Left cardiac atrium (tissue), 4 donors: ENCODE measurements at places on chromosomes 6 and 20. TPM values are rescaled to one million over a fixed set of nuclear protein-coding genes. Genes with fewer than 3 reads are reported as not detected.

DNA sequence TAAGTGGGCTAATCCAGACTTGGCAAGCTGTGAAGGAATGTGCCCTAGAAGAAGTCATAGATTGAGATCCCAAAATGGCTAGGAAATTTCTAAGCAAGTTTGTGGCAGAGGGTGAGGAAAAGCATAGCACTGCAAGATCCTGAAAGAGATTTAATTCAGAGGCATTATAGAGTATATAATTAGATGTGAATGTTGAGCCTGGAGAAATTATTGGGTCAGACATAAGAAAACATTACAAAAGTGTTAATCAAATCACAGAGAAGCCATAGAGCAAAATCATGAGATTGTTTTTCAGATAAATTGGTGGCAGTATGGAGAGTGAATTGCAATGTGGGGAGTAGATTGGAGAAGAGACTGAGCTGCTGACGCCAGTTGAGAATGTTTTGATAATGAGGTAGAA lies 90.0 kb downstream of the CD2AP start:
- no peak for DNase-seq

DNA sequence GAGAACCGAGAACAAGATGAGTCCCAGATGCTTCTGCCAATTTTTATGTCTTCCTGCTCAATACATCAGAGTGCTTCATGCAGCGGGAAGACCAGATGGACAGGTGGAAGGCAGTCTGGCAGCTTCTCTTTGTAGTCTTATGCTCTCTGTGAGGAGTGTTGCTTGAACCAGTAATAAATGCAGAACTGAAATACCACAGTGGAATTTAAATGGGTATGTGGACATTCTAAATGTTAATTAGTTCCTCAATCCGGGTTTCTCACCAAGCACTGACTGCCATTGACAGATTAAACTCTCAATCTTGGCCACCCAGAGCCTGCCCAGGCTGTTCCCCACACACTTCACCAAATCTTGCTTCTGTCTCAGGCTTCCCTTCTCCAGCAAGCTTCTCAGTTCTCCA lies 695.5 kb upstream of the CHD6 start:
- DNase-seq: no peak

DNA sequence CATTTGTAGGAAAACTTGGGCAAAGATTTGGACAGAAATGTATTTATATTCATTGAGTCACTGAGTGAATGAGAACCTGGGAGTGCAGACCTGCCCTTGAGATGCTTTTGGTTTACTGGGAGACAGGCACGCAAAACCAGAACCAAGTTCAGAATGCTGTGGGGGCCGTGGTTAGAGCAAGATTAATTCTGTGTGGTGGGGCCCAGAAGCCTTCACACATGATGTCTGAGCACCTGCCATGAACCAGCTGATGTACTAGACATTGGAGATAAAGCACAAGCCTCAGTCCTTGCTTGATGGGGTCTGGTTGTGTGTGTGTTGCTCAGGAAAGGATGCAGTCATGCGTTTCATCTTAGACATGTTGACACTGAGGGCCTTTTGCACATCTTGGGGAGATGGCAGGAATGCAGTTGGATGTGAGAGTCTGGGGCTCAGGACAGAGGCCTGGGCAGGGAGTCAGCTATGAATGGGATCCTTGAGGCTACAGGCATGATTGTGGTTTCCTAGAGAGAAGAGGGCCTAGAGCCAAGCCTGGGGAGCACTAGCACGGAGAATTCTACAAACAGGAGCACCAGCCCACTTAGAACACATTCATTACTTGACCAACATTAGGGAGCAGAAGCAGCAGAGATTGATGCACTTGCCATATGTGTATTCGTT lies 114.3 kb upstream of the TMEM181 start:
- no peak for DNase-seq

DNA sequence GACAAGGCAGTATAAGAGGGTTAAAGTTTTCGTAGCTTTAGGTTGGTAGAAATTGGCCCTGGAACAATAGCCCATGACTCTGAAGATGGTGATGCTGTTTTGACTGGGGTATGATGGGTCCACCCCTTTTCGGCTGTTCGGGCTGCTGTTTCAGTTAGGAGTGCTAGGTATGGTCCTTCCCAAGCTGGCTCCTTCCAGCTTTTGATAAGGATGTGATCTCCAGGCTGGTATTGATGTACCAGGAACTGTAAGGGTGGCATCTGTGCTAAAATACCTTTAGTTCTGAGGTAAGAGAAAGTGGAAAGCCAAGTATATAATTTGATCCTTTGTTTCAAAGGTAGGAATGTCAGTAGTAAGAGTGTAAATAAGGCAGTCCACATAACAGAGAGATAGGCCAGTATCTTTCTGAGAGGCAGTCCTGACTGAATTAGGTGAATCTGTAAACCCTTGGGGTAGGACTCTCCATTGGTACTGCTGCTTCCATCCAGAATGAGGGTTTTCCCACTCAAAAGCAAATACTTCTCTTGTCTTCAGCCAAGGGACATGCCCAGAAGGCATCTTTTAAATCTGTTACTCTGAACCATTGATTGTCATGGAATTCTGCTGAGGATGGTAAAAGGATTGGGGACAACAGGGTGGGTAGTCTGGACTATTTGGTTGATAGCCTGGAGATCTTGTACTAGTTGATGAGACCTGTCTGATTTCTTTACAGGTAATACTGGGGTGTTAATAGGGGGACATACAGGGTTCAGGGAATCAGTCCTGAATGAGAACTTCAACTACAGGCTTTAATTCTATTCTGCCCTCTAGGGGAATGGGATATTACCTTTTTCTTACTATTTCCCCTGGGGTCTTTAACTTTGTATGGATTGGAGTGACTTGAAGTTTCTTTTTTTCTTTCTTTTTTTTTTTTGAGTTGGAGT lies 6.1 kb upstream of the ZNFX1 start:
- no peak for DNase-seq

DNA sequence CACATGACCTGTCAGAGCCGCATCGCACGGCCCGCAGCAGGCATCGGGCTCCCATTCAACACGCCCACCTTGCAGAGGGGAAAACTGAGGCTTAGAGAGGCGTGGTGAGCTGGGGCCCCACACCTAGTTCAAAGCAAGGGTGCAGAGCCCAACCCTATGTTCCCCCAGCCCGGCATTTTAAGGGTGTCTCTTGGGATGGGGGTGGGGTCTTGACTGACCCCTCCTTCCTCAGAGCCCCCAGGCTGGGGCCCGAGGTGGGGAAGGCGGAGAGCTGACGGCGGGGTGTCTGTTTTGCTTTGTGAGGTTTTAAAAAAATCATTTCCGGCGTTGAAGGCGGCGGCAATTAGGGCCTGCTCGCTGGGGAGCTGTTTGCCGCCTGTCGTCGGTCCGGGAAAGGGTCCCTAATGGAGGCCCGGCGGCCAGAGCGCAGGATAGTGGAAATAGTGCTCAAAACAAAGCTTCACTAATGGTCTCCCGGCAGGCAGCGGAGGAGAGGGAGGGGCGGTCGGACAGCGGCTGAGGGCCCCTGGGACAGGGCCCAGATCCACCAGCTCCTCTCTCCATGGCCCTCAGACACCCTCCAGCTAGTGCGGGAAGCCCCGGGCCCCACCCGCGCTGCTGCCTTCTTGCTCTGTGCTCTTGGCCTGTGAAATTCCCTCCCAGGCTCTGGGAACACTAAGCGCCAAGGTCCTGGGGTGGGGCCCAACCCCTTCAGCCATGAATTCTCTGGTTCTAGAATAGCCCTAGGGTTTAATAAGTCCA lies 11.9 kb downstream of the VSTM2L start:
- DNase-seq: no peak

GRCh38 chr20:50977066-50978021 lies 18.7 kb downstream of the MOCS3 start:
- DNase-seq: no peak

GRCh38 chr20:59031564-59032022 lies 542 bp downstream of the ATP5F1E start:
- DNase-seq: no peak

TRIM15 gene
- not detected for total RNA-seq

DNA sequence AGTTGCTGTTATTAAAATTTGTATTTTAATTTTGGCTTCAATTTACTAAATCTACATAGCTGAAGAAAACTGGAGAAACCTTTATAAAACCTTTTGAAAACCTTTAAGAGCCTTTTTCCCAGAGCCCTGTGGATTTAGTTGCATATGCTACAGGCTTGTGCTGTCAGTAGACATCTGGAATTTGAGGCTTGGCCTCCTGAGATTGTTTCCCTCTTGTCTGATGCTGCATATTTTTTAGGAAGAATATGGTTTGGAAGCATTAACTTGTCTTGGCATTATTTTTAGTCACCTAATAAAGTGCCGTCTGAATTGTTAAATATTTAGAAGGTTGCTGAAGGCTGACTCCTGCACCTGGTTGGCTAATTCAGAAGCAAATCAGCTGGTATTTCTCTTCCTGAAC lies 369.4 kb downstream of the UTRN start:
- DNase-seq: no peak

- no peak for DNase-seq
These were observed 36.1 kb downstream of the SLC35D3 start for GRCh38 chr6:136958168-136958567.

HLA-DQB2 gene
- total RNA-seq: 4.1 TPM

PNPLA1 gene
- total RNA-seq: not detected

NOX3 gene
- total RNA-seq: not detected

GRCh38 chr6:100948381-100949133 lies 67.4 kb upstream of the ASCC3 start:
- DNase-seq: no peak

ZNF311 gene
- 0.68 TPM for total RNA-seq

C20orf141 gene
- total RNA-seq: not detected

C6orf120 gene
- total RNA-seq: 17.8 TPM

GRCh38 chr6:41705996-41706835 lies 29.2 kb downstream of the TFEB start:
- peak; percentile 85 for DNase-seq

GRCh38 chr20:13771853-13772453 lies 12.8 kb downstream of the ESF1 start:
- no peak for DNase-seq

DNA sequence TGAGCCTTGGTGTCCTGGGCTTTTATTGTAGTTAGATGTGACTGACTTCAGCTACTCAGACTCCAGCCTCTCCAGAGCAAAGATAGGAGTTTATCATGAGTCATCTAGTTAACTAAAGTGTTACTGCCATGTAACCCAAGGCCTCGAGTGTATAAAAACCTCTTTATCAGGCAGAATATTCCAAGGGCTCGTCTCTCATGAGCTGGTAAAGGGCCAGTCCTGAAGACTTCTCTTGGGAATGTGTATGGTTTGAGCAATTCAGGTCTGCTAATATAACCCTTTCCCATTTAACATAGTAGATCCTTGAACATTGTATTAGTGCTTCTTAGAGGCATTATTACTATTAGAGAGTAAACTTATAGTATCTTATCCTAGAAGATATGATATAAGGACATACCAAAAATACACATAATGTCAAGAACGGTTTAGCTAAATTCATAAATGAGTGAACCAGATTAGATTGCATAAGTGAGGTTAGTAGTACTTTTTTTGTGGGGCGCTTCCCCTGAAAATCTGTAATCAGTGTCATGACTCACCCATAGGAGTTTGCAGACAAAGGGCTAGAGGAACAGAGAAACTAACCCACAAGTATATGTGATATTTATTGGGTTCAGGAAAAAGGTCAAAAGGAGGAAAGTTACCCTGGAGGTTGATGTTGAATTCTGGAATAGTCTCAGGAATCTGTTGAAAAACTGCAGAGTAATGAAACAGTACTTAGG lies 16.0 kb downstream of the DSE start:
- no peak for DNase-seq

KCNK16 gene
- not detected for total RNA-seq

- DNase-seq: no peak
These were observed 307.6 kb downstream of the ALDH8A1 start for GRCh38 chr6:134642279-134642678.

GRCh38 chr20:1203630-1204029 lies 376 bp downstream of the C20orf202 start:
- DNase-seq: no peak

GRCh38 chr6:87529221-87529620 lies 56.4 kb downstream of the SLC35A1 start:
- DNase-seq: no peak

DNA sequence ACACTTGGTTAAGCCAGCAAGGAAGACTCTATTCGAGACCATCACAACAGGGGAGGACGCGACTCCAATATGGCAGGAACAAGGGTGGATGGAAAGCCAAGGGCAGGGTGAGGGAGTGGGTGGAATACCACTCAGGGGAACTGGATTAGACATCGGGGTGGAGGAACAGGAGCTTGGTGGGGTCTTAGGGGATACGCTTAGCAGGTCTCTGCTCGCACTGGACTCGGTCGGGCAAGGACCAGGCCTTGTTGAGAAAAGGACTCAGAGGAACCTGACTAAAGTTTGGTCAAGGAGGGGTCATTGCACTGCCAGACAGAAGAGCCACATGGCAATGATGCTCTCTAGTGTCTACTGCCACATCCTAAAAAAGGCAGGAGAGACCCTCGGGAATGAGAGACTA lies 10.5 kb downstream of the DUSP22 start:
- DNase-seq: no peak

- DNase-seq: no peak
These were observed 83.5 kb downstream of the CD164 start for GRCh38 chr6:109298605-109299264.

- DNase-seq: no peak
These were observed 4.2 kb downstream of the FOXS1 start for GRCh38 chr20:31840906-31841816.

GRCh38 chr6:33014841-33015634 lies 5.6 kb upstream of the HLA-DOA start:
- DNase-seq: no peak

GRCh38 chr6:8783191-8783590 lies 347.8 kb upstream of the SLC35B3 start:
- DNase-seq: no peak

- no peak for DNase-seq
These were observed 59.5 kb downstream of the VEGFA start for GRCh38 chr6:43829470-43829869.

SYCP2L gene
- total RNA-seq: 0.59 TPM

- DNase-seq: no peak
These were observed 45.2 kb upstream of the OSTM1 start for GRCh38 chr6:108119769-108120141.

GRCh38 chr6:161257793-161258457 lies 15.9 kb downstream of the AGPAT4 start:
- DNase-seq: peak; percentile 35

GRCh38 chr6:157518397-157519250 lies 137.6 kb downstream of the ZDHHC14 start:
- no peak for DNase-seq

THBS2 gene
- total RNA-seq: 74.8 TPM

PPP1R16B gene
- total RNA-seq: 5.4 TPM

- DNase-seq: no peak
These were observed 219.8 kb downstream of the TFAP2A start for GRCh38 chr6:10194816-10195672.

DNA sequence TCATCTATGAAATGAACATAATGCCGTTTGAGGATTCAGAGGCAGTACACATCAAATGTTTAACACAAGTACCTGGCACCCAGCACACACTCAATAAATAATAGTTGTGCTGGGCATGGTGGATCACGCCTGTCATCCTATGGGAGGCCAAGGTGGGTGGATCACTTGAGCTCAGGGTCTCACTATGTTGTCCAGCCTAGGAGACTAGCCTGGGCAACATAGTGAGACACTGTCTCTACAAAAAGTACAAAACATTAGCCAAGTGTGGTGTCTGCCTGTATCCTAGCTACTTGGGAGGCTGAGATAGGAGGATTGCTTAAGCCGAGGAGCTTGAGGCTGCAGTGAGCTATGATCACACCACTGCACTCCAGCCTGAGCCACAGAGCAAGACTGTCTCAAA lies 98.1 kb upstream of the SALL4 start:
- DNase-seq: no peak
